HFF-Myc (cell line): ENCODE measurements at places on chromosomes 2 and 18.

DNA sequence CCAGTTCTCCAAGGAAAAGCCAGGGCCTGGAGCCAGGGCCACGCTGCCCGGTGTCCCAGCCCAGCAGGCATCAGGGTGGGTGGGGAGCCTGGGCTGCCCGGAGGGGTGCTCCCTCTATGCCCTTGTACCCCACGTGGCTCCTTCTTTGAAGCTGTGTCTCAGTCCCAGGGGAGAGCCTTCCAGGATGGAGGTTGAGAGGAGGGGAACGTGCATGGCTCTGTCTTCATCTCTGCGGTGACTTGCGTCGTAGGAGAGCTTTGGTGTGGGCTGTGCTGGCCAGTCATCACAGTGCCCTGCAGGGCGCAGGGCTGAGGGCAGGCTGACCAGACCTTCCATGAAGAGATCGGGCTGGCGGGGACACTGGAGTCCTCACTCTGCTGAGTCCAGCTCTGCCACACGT, 197.2 kb downstream of the LDLRAD4 start:
- DNase-seq, result no peak

DNA sequence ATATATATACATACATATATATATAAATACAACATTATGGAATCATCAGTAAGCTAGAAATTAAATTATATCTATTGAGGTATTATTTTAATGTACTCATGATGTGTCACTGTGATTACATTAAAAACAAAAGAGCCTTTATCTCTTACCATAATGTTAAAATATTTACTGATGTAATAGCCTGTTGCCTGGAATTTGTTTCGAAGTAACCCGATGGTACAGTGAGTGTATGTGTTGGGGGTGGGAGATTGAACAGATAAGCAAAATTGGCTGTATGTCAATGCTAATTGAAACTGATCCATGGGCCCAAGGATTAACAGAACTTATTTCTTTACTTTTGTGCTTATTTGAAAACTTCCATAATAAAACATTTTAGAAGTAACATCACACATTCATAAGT, 1473.2 kb downstream of the LRP1B start:
- DNase-seq, result no peak

DNA sequence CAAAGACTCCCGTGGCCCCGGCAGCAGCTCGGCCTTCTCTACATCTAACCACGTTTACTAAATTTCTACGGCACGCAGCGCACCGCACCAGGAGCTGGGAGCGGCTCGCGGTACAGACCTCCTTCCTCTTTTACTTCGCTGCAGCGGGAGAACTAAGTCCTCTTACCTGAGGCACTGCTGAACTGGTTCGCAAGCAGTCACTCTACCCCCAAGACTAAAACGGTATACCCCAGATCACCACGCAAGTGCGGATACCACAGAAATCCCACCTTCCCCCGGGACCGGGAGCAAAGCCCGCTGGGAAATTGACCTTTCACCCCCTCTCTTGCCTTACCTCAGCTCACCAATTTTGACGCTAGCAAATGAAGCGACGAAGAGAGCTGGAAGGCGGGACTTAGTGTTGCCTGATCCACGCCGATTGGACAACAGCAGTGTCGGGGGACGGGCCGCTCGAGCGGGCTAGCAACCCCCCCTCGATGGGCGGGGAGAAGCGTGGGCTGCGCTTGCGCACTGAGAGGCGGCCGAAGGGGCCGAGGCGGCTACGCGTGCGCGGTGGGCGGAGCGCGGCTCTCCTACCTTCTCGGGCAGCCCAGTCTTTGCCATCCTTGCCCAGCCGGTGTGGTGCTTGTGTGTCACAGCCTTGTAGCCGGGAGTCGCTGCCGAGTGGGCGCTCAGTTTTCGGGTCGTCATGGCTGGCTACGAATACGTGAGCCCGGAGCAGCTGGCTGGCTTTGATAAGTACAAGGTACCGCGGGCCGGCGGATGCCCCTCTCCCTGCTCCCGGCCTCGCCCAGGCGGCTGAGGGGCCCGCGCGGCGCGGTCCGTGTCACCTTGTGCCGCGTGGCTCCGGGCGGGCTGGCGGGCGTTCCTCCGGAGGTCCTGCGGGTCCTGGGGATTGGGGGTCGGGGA, at the start of gene SELENOI:
SELENOI (plus strand) TSS at position 599 of the 909 bp plus-strand sequence; CDS start at position 689, 90 bp downstream.
- peak; percentile 99 for DNase-seq

DNA sequence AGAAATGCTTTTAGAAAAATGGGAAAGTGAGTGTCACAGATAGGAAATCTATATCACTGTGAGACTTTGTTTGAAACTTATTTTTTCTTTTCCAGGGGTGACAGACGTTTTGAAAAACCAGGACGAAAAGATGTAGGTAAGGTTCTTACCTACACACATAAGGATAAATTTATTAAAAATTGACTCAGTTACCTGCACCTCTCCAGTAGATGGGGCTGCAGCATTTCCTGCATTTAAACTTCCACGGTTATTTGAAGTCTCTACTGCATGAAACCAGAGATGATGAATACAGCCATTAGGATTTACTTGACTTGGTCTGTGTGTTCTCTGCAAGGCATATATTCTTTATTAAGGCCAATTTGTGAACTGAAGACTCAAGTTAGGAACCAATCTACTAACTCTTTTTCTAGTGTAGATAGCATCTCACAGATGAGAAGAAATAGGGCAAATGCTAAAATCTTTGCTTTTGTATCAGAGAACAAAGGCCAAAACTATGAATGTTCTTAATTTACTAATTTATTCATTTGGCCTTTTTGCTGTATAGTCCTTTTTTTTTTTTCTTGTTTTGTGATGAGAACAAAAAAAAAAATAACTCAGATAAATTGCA, 15.0 kb downstream of the KCNJ13 start:
- no peak for DNase-seq

GRCh38 chr2:113169586-113169985, 4.2 kb upstream of the PSD4 start:
- no peak for DNase-seq

GRCh38 chr18:9016633-9017166, 85.8 kb upstream of the NDUFV2 start:
- no peak for DNase-seq

- DNase-seq, result no peak
Observed at GRCh38 chr2:223486751-223487150, 115.4 kb downstream of the SCG2 start.

- DNase-seq, result no peak
Observed at GRCh38 chr2:62200291-62200841, 4.5 kb downstream of the B3GNT2 start.

- no peak for DNase-seq
Observed at GRCh38 chr2:85796341-85797262, 42.8 kb downstream of the ATOH8 start.

- no peak for DNase-seq
Observed at GRCh38 chr18:77320971-77321559, 71.4 kb downstream of the GALR1 start.

DNA sequence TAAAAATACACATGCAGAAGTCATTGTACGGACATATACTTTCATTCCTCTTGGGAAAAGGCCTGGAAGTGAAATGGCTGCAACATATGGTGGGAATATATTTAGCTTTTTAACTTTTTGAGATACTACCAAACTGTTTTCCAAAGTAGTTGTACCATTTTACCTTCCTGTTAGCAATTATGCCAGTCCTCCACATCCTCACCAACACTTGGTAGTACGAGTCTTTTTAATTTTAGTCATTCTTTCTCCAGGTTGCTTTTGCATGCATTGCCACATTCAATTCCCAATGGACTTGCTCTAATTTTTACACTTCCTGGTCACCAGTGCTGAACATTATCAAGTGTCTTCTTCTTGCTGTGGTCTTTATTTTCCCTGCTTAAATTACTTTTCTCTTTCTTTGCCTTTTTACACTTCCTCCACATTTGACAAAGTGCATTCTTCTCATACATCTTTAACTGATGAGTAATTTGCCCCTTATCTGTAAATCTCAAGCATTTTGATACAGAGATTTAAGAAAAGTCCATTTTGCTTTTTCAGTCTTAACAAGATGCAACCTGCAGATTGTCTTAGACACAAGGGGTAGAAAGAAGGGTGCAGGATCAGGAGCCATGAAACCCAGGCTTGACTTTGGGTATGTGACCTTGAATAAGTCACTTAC, 14.5 kb downstream of the VIT start:
- DNase-seq, result no peak

DNA sequence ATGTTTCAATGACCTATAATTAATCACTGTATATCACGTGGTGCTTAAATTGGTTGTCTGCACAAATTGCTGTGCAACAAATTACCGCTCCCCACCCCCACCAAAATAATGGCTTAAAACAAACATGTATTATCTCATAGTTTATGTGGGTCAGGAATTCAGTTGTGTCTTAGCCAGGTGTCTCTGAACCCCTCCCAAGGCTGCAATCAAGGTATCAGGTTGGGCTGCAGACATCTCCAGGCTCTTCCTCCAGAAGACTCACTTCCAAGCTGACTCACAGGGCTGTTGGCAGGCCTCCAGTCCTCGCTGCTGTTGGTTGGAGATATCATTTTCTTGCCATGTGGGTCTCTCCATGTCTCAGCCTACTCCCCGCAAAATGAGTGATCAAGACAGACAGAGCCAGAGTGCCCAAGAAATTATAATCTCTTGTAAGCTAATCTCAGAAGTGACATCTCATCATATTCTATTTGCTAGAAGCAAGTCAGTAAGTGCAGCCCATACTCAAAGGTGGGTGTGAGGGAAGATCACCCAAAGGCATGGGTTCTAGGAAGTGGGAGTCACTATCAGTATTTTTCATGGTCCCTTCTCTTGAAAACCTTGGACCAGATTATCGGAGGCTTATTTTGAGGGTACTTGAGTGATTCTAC, 38.4 kb downstream of the SPC25 start:
- DNase-seq, result peak; percentile 46

- no peak for DNase-seq
Observed at GRCh38 chr2:176172895-176173566, 15.4 kb upstream of the HOXD1 start.

- no peak for DNase-seq
Observed at GRCh38 chr2:217225596-217225995, 365.7 kb upstream of the TNP1 start.

DNA sequence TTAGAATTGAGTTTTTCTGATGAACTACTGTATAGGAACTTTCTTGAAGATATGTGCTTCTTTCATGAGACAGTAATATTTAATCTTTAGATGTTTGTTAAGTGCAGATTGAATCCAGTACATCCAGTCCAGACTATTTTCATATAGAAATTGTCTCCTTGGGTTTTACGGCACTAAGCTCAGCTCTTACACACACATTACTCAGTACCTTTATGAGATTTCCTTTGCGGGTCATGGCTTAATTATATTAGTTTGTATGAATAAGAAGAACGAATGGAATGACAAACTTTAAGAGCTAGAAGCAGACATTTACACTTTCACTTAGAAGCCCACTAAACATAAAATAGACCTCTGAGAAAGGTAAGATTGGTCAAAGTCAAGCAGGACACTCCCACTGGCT, 223.3 kb upstream of the THUMPD2 start:
- no peak for DNase-seq

- peak; percentile 19 for DNase-seq
Observed at GRCh38 chr2:120103723-120104467, 91.0 kb downstream of the EPB41L5 start.

GRCh38 chr2:41101281-41101680, 649.4 kb upstream of the SLC8A1 start:
- DNase-seq, result no peak

DNA sequence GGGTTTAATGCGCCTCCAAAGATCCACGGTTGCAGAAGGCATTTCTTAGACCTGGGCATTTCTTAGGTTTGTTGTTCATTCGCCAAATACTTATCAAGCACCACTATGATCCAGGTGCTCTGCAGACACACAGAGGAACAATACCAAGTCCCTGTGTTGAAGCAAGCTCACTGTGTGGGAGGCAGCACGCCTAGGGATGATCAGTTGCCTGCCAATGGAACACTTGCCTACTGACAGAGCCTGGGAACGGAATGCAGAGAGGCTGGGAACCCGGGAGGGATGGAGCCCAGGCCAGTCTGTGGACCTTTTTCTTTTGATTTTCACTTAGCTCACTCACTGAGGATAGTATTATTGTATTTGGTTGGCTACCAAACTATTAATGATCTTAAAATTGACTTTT, 1.9 kb upstream of the GRP start:
- no peak for DNase-seq

- DNase-seq, result no peak
Observed at GRCh38 chr2:97911922-97912575, 83.7 kb downstream of the TMEM131 start.

DNA sequence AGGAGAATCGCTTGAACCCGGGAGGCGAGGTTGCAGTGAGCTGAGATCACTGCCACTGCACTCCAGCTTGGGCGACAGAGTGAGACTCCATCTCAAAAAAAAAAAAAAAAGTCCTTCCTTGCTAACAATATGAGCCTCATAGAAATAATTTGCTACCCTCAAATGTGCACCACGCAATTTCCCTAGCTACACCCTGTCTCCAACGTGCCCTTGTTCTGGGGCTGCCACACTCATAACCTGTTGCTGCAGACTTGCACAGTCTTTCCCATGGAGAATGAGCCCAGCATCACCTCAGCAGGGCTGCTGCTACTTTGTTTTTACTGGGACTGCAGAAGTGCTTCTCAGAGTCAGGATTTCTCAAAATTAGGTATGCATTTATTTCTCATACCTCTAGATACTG, 46.4 kb upstream of the ZNG1B start:
- DNase-seq, result no peak

DNA sequence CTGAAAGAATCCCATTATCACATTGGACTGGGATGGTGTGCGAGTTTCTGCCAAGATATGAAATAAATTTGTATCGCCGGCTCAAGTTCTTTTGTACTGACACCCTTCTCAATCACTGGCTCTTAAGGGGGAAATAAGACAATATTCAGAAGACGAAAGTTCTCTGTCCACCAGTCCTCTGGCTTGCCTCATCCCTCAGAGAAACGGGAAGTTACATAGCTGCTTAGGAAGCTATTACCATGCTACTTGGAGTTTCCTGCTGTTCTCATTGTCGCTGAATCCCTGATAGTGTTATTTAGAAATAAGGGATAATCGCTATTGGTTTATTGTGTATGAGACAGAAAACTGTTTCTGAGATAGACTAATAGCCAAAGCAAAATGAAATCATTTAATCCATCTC, 205.0 kb upstream of the ZNF521 start:
- DNase-seq, result no peak

GRCh38 chr2:60100034-60100433, 453.4 kb downstream of the BCL11A start:
- DNase-seq, result no peak

DNA sequence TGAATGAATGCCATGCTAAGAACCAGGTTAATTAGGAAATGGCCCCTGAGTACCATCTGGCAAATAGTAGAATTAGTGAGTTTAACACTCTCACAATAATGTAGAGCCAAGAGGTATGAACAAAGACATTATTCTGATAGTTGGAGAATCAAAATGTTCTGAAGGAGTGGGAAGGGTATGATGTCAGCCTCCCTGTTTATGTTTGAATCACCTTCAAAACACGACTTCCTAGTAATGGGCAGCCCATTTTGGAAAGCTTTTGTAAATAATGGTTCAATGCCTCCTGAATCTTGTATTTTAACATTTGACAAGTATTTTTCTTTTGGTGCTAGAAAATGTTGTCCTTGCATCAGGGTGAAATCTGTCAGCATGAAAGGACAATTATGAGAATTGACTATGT, 108.3 kb downstream of the DSEL start:
- no peak for DNase-seq

- DNase-seq, result no peak
Observed at GRCh38 chr2:175576875-175577274, 395.4 kb upstream of the ATP5MC3 start.
